A549 treated with Hydrocortisone at 1 μM for 4 hours (cell line): ENCODE measurements at places on chromosomes 5 and 9. TPM values are rescaled to one million over a fixed set of nuclear protein-coding genes. Genes with fewer than 3 reads are reported as not detected.

TJP2 gene
- 3.4 to 5.5 TPM (median 4.9 TPM) in 5 replicates for total RNA-seq

PCDHA12 gene
- 2.7 to 3.6 TPM (median 2.8 TPM) in 5 replicates for total RNA-seq

CDH6 gene
- total RNA-seq, result 0.08 to 0.13 TPM (median 0.09 TPM) in 4 of 5 replicates, not detected in the other

ENTPD8 gene
- total RNA-seq, result 0.09 to 0.24 TPM (median 0.14 TPM) in 5 replicates

GPRIN1 gene
- total RNA-seq, result 7.3 to 9.6 TPM (median 9.1 TPM) in 5 replicates

ENC1 gene
- total RNA-seq, result 4.0 to 5.1 TPM (median 4.3 TPM) in 5 replicates

LCN1 gene
- 0.15 to 0.20 TPM in 2 of 5 replicates, not detected in the others for total RNA-seq

GMCL2 gene
- total RNA-seq, result not detected in 5 replicates

FSD1L gene
- 2.9 to 4.6 TPM (median 4.0 TPM) in 5 replicates for total RNA-seq
